ENCODE measurements at places on chromosomes 6 and 20.

DNA sequence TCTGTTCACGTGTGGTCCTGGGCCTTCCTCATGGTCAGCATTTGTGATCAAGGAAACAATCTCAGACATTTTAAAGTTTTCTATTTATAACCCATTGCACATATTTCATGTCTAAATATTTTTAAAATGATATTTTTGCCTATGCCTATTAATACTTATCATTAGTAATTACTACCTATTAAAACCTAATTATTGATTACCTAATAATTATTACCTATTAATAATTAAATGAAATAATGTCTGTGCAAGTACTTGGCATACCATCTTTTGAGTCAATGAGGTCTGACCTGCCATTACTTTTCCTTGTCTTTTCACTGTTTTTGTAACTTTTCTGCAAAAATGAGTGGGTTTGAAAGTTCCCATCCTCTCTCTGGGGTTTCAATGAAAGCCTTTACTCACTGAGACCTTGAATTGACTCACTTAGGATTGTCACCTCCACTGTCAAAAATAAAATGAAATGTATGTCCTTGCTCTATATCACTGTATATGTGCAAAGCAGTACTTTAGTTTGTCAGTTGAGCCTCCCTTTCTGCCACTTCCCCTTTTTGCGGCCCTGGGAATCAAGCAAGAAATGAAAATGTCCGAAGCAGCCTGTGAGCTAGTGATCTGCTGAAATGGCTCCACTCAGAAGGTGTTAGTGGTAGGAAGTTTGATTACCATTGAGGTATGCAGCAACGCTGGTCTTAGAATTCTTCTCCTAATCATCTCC, 87.8 kb downstream of the L3MBTL3 start:
- no peak for DNase-seq

DNA sequence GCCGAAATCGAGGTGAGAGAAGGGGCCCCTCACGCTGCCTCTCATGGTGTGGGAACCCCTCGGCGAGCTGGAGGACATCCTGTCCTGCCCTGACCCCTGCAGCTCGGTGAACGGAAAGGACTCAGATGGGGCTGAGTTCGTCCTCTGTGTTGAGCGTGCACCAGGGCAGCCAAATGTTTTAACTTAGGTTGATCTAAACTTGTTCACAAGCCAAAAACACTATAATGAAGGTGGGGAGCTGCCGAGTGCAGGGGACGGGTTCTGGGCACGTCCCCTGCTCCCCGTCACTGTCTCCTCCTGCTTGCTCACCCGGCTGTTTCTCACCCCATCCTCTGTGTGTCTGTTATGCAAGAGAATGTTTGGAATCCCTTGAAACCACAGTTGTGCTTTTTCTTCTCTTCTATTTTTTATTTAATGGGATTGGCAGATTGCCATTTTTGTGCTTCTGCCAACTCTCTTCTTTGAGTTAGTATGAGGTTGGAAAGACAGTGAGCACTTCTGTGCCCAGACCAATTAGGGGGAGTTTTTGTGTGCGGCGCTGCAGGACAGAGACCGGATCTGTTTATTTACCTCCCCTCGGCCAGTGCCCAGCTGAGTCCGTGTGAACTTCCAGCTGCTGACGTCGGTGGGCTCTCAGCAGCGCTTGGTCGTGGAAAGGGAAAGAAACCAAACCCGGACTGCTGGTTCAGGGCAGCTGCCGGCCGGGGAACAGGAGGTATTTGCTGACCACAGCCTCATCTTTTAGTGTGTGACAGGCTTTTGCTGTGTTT, 158.1 kb downstream of the DTNBP1 start:
- DNase-seq = peak; percentile 58

- no peak for DNase-seq
Measured at GRCh38 chr20:40540166-40540565, 148.9 kb downstream of the MAFB start.

GRCh38 chr20:38300438-38300837, 3.5 kb upstream of the BPI start:
- no peak for DNase-seq

GRCh38 chr6:17673543-17674254, 33.0 kb downstream of the NUP153 start:
- DNase-seq = no peak

DNA sequence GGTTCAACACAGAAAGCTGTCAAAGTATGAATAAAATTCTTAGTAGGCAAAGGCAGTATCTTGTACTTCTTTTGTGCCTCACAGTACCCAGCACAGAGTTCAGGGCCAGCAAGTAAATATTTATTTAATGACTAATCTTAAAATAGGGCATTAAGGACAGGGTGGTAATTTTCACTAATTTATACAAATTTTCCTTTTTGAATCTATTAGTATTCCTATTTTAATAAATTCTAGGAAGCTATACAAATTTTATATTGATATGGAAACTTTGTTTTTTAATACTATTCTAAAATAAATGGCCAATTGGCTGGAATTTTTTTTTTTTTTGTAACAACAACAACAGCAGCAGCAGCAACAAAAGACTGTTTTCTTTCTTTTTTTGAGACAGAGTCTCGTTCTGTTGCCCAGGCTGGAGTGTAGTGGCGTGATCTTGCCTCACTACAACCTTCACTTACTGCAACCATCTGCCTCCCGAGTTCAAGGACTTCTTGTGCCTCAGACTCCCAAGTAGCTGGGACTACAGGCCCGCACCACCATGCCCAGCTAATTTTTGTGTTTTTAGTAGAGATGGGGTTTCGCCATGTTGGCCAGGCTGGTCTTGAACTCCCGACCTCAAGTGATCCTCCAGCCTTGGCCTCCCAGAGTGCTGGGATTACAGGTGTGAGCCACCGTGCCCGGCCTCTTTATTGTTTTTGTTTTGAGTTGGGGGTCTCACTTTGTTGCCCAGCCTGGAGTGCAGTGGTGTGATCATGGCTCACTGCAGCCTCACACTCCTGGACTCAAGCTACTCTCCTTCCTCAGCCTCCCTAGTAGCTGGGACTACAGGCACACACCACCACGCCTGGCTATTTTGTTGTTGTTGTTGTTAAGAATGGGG, 85.2 kb downstream of the FKBP5 start:
- DNase-seq = no peak
